Stimulated activated CD4-positive, alpha-beta T cell treated with anti-CD3 and anti-CD28 coated beads, TNF-alpha, amount 100 ng/mL, for 24 hours (primary cell): ENCODE measurements at places on chromosomes 4 and X.

GRCh38 chr4:23068287-23068686 lies 375.6 kb downstream of the GBA3 start:
- DNase-seq, result no peak

DNA sequence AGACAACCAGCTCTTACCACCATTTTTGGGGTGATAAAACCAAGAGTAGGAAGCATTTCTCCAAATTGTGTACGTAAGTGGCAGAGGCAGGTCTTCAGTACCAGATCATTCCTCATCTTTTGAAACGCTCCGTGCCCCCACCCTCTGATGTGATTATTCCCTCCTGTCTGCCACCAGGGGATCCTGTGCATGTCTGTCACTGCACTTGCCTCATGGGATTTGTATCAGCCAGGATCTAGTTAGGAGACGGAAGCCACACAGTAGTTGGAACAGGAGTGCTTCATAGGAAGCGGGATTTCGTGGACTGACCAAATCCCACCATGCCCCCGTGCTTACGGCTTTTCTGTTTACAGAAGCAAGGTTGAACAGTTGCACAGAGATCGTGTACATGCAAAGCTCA lies 75.5 kb downstream of the SHROOM2 start:
- DNase-seq, result no peak

DNA sequence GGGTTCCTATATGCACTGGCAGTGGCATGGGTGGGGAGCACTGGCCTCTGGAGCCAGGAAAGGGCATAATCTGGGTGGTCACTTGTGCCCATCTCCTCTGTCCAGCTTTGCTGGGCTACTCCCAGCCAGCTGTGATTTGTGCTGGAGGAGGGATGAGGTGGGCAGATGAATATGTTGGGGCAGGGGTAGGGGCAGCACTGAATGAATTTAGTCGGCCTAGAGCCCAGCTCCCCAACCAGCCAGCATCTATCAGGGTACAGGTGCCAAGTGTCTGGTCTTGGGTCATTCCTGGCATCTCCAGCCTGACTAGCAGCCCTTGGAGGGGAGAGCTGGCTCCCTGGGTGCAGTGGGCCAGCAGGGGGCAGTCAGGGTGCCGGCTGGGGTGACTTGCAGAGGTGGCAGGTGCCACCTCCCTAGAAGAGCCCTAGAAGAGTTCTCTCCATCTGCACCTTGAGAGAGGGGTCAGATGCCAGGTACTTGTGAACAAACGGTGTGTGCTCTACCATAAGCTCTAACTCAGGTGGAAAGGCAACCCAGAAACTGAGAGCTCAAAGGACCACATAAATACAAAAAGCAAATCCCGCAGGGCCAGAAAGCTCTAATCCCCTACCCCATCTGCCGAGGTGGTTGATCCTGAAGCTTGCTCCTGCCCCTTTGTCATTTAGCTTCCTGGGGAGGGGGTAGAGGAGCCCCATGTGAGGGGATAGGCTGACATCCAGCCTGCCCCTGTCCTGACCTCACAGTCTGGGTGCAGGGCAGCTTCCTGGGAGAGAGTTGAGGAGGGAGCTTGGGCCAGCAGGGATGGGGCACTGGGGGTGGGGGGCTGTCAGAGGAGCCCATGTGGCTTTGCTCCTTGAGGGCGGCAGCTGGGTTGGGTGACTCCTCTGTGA lies 2.2 kb downstream of the SORCS2 start:
- no peak for DNase-seq

- no peak for DNase-seq
Observed at GRCh38 chrX:47960406-47960805, 43.4 kb downstream of the ZNF182 start.

GRCh38 chrX:150648296-150648940 lies 44.8 kb upstream of the MTMR1 start:
- no peak for DNase-seq

GRCh38 chr4:7146059-7146785 lies 46.1 kb upstream of the SORCS2 start:
- no peak for DNase-seq

DNA sequence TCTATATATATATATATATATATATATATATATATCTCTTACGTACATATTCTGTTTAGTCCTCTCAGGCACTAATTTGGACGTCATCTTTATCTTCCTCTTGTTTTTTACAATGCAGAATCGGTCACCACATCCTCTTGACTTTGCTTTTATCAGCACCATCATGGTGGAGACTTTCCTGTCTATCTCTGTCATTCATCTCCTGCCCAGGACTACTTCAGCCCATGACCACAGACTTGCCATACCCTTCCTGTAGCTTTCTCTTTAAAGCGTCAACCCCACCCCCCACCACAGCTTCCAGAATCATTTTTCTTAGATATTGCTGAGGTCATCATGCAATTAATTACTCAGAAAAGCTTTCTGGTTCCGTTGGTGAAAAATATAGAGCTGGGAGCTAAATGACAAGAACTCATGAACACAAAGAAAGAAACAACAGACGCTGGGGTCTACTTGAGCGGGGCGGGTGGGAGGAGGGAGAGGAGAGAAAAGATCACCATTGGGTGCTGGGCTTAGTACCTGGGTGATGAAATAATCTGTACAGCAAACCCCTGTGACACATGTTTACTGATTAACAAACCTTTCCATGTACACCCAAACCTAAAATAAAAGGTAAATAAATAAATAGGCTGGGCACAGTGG lies 30.5 kb upstream of the PRKX start:
- peak; percentile 12 for DNase-seq

DNA sequence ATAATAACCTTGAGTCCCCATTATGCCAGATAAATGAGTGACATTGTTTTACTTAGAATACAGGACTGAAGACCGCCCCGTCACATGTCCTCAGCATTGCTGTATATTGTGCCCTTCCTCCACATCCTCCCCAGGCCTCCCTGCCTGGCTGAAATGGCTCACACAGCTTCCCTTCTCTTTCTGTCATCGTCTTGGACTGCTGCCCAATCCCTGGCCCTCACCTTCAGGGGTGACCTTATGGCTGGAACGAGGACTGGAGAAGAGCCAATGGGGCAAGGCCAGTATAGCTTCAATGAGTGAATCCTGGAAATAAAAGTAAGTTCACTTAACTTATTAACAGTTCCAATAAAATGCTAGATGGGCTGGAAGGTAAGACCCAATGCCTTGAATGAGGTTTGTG lies 2.7 kb downstream of the KCNE5 start:
- no peak for DNase-seq

GRCh38 chr4:189200353-189200752 lies 740.3 kb upstream of the FRG1 start:
- DNase-seq, result no peak

DNA sequence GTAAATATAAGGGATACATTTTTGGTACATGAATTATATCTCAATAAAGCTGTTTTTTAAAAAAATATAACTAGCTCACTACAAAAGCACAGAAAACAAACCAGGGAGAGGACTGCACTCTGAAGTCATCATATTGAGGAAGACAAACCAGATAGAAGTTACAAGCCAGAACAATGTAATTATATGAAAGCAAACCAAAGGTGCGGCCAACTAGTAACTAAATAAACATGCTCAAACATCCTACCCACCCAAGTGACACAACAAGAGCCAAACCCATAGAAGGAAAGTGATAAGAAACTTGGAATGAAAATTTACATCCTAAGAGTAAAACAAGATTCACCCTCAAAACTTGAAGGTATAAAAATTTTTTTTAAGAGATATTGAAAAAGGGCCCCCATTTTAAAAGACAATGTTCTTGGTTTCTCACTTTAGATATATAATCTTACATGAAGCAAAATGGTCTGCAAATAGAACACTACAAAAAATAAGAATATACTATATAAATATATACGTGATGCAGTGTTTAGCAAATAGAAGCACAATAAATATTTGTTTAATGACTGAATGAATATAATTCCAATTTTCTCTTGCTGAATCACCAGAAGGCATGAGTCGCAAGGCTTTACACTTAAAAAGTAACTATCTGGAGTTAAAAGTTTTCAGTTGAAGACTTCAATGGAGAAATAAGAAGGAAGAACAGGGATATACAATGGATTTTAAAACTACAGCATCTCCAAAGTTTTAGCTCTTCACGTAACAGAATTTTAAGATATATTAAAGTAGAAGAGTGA lies 4.0 kb upstream of the SH3D19 start:
- DNase-seq, result no peak

DNA sequence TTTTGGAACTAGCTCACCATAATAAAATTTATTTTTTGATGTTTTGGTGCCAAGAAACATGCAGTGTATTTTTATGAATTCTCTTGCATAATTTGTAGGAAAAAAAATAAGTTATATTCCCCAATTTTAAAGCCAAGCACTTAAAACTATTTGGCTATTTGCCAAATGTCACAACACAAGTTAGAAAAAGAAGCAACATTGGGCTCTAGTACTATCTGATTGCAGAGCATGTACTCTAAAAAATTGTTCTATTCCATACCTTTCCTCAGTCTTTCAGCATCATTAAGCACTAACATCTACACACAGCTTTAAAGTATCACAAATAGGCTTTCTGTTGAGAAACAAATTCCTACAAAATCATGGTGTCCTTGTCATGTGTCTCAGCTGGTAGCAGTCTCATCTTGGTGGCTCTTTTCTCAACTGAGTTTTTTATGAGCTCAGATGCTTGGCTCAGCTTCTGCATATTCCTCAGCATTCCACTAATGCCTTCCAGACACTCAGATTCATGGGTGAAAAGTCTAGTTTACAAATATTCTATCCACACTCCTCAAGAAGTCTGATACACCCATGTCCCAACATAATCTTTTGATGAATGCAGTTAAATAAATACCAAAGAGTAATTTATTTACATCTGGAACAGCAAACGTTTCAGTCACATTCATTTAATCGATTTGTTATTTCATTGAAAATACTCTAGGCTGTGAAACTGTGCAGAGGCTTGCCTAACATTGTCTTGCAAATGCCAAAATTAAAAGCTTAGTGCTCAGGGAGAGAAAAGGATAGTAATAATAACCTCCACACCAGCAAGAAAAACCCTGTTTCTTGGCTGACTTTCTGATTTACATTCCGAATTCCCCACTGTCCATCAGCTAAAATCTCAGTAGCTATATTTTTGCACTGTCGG lies 2209.9 kb downstream of the PCDH7 start:
- DNase-seq, result no peak

- no peak for DNase-seq
Observed at GRCh38 chr4:30586850-30587249, 133.3 kb upstream of the PCDH7 start.

- DNase-seq, result no peak
Observed at GRCh38 chr4:108940149-108940548, 177.3 kb upstream of the ETNPPL start.

GRCh38 chrX:154967603-154968002 lies 54.9 kb downstream of the F8 start:
- DNase-seq, result no peak

- DNase-seq, result no peak
Observed at GRCh38 chrX:19293606-19294325, 50.0 kb upstream of the PDHA1 start.

- DNase-seq, result no peak
Observed at GRCh38 chr4:158006990-158007389, 165.8 kb downstream of the GASK1B start.
